ENCODE measurements at places on chromosomes 12 and 14.

DNA sequence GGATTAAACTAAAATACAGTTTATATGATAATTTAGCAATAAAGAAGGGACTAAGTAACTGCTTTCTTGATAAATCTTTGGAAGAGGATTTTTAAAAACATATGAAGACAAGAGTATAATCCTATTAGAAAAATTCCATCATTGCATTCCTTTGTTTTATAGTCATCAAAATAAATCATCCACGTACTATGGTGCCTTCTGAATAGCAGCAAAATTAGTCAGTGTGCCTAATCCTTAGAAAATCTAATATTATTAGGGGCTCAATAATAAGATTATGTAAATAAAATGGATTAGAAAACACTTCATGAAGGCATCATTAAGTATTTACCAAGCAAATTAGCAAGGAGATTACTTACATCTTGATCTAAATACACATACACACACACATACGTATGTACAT lies 102.1 kb downstream of the KCNH5 start:
- peak; percentile 52 for DNase-seq

DNA sequence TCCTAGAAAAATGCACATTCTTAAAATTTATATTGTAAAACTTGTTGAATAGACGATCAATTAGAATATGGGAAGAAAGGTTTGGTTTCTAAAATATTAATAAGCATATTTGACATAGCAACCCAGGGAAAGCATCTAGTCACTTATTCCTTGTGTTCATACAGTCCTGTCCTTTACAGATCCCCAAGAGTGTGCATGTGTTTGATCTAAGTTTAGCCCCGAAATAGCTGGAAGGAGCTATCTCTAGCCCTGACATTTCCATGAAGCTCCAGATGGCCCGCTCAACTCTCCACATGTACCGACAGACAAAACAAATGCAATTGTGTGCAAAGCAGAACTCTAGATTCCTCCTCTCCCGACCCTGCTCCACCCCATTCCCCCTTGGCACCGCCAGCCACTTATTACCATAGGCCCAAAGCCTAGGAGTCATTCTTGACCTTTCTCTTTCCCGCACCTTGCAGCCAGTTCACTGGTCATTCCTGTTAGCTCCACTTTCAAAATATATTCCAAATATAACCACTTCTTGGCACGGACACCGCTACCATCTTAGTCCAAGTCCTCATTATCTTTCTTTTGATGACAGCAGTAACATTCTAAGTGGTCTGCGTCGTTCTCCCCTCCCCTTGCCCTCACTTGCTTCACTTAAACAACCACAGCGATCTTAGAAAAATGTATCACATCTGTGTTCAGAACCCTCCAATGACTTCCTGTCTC lies 45.4 kb upstream of the GZMB start:
- DNase-seq = no peak

DNA sequence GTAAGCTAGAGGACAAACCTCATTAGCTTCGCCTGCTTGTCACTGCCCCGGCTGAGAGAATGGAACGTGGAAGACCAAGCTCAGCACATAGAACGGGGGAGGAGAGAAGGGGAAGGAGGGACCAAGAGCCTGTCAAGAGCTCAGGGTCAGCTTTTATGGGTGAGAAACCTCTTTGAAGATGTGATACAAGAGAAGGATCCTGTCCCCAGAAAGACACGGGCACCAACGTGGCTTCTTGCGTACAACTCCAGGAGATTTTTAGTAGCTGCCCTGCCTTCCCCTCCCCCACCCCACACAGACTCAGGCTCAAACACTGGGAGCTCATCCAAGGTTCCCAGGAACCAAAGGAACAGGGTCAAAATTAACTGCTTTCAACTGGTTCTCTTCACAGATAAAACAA lies 34.7 kb downstream of the APPL2 start:
- no peak for DNase-seq

DNA sequence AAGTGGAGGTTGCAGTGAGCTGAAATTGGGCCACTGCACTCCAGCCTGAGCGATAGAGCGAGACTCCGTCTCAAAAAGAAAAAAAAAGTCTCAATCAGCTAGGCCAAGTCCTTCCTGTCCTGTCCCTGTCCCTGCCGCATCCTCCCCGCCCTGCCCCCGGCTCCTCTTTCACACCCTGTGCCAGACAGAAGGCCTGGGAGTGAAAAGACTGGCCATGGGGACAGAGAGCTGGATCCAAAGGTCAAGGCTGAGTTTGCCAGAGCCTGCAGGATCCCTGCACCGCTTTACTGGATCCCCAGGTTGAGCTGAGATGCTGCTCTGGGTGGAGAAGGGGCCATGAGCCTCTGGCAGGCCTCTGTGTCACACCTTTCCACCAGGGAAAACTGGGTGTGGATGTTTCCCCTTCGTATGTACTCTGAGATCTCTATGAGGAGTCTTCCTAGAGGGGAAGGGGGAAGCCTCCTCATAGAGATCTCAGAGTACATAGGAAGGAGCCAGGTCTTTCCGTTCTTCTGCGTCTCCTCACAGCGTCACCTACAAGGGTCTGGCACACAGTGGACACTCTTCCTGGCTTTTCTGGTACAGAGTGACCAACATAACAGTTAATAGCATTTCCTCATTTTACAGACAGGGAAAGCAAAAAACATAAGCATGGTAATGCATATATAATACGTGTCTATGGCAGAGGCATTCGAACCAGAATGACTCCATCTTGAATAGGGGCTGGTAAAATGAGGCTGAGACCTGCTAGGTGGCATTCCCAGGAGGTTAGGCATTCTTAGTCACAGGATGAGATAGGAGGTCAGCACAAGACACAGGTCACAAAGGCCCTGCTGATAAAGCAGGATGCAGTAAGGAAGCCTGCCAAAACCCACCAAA lies 35.1 kb downstream of the NINJ2 start:
- DNase-seq = no peak

DNA sequence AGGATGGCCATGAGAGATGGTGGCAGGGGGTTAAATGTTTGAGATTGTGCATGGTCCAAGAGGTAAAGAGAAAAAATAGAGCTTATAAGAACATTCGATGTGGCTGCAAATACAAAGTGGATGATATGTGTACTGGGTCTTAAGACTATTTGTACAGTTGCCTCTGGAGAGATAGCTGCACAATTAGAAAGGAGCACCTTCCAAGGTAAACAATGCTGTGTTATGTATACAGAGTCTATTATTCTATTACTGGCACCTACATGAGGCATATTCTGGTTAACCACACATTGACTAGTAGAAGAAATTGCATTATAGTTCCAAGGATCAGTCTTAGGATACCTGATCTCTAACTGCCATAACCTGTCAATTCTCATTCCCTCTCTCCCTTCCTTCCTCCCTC lies 238.0 kb upstream of the FOXN3 start:
- no peak for DNase-seq

GRCh38 chr12:111732786-111733185 lies 33.9 kb upstream of the ALDH2 start:
- no peak for DNase-seq

DNA sequence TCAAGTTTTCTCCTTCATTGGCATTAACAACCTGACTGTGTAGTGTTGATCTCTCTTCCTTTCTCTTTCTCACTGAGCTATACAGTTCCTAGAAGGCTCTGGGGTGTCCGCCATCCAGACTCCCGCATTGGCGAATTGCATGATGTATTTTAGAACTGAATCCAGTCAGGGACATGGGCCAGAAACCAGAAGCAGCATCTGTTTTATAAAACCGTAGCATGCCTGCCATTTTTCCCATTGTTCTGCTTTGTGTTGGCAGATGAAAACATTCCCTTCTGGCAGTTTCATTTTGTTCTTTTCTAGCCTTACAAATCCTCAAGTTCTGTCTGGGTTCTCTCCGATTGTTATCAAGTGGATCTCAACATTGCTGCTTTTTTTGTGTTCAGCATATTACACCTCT lies 268.3 kb upstream of the SEL1L start:
- no peak for DNase-seq

- DNase-seq = no peak
These were observed 165.4 kb upstream of the CRY1 start for GRCh38 chr12:107258780-107259179.
